ENCODE measurements at places on chromosomes 2 and 18. TPM values are rescaled to one million over a fixed set of nuclear protein-coding genes. Genes with fewer than 3 reads are reported as not detected.

The CDC42EP3 gene
- 101 TPM for total RNA-seq

The SGO2 gene
- 14.3 TPM for total RNA-seq

The HOXD1 gene
- not detected for total RNA-seq

The SKOR2 gene
- total RNA-seq = not detected

The CREG2 gene
- 7.1 TPM for total RNA-seq

The ANKRD30BL gene
- total RNA-seq = not detected

The IMP4 gene
- 213 TPM for total RNA-seq

- DNase-seq = no peak
Observed at GRCh38 chr2:239246723-239247122, 154.1 kb downstream of the HDAC4 start.

DNA sequence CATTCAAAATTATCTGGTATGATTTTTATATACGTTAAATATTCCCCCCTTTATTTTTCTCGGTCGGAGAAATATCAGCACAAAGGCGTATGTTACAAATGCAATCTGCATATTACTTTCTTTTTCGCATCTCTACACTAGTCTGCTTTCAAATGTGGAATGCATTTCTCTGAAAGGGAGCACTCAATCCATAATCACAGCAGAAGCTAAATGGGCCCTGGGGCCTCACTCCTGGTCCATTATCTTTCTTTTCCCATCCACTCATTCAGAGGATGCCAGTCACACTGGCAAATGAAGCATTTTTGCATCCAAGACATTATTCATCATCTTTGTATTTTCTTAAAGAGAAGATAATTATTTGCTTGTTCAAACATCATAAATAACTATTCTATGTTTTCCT lies 295.2 kb upstream of the LRP1B start:
- DNase-seq = no peak

- DNase-seq = no peak
Observed at GRCh38 chr2:235811446-235812184, 317.8 kb downstream of the AGAP1 start.

GRCh38 chr2:187358531-187358930 lies 89.5 kb downstream of the CALCRL start:
- no peak for DNase-seq

- DNase-seq = no peak
Observed at GRCh38 chr18:3260995-3261372, 949 bp upstream of the MYL12B start.

- DNase-seq = no peak
Observed at GRCh38 chr18:29439398-29439797, 1262.5 kb upstream of the CDH2 start.

GRCh38 chr18:55489034-55489986 lies 98.7 kb downstream of the TCF4 start:
- no peak for DNase-seq

DNA sequence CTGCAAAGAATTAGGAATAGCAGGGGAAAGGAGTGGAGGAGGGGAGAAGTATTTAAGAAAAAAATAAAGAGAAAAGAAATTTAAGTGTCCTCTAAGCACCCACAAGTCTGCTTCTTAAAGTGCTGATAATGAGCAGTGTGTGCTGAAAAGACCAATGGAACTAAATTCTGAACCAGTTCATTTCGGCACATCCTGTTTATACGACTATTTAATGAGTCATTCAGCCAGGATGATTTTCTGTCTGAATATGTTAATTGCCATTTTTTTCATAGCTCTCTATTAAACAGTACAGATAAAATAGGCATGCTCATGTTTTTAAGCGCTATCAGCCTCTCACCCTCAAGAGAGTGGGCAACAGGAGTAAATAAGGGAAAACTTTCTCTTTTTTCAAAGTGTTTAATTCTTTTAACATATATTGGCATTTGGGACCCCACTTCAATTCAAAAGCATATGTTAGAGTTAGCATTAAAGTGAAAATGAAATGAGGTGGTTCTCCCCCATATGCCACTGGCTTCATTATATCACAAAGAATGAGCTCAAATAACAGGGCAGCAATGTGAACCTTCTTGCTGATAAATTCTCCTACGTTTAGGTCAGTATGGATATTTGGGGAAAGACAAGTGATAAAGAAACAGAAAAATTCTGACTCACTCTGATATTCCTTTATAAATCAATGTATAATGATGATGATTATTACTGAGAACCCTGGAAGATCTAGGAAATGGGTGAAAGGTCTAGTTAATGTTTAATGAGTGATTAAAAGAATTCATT lies 87.5 kb downstream of the TCF4 start:
- DNase-seq = peak; percentile 80

GRCh38 chr2:204470178-204470620 lies 75.1 kb upstream of the PARD3B start:
- DNase-seq = no peak

DNA sequence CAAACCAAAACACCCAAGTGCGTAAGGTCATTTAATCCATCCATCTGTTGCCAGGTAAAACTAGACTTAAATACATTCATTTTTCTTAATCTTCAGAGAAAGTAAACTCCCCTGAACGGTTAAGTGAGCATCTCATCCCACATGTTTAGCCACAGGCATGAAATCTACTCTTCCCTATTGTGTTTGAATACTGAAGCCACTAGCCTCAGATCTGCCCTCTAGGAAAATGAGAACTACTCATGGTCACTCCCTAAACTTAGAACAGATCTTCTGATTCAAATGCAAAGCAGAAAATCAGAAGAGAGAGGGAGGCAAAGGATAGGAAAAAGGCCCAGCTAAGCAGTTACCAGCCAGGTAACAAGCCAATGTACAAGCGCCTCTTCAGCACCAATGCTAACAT lies 7.1 kb downstream of the TMEM247 start:
- no peak for DNase-seq

DNA sequence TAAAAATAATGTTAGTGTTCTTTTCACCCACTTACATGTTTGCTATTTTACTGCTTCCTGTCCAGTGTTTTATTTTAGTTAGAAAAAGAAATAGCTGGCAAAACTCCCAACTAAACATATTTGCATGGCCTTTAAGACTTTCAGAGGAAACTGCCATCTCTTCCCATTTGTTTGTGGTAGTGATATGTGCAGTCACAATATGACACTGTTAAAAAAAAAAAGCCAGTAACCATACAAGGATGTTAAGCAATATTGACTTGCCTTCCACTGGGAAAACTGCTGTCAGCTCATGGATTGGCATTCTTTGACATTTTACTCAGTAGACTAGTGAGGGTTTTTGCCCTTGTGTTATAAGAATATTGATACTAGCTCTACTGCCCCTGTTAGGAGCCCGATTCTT lies 29.1 kb downstream of the XIRP2 start:
- no peak for DNase-seq

GRCh38 chr2:45390861-45391260 lies 220.2 kb downstream of the SRBD1 start:
- no peak for DNase-seq

DNA sequence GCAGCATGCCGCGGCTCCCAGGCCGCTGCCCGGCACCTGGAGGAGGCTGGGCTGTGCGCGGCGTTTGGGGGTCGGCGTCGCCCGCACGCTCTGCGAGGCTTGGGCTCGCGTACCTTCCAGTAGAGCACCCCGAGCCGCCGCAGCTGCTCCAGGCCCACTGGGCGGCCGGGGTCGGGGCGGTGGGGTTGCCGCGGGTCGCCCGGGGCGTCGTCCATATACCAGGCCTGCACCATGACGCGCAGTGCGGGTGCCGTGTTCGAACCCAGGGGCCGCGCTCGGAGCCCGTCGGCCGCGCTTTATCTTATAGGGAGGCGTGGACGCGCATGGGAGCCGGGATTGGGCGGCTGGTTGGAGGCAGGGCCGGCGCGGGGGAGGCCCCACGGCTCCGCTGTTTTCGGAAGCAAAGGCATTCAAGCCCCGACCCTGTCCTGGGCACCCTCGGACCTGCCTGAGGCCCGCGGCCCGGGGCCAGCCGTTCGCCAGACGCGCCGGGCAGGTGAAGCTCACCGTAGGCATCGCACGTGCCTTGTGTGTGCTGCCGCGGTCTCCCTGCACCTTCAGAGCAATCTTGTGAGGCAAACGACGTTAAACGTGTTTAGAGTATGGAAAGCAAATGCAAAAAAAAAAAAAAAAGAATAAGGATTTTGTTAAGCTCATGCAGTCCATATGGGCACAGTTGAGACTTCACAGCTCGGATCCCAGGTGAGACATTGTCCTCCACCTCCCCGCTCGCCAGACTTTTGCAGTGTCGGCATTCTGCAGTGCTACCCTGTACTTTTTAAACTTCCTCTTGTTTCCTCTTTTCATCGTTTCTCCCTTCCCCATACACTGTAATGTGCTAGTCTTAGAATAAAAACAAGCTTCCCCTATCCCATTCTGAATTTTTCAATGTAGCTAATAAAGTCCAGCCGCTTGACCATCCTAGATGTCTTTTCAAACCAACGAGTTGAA lies at the start of gene ADI1:
Gene ADI1 (minus strand): TSS at position 277 of the 951 bp plus-strand sequence. CDS start 44 bp downstream, at position 233.
- DNase-seq = peak; percentile 86

- DNase-seq = no peak
Observed at GRCh38 chr2:127004893-127005600, 101.9 kb downstream of the BIN1 start.

- no peak for DNase-seq
Observed at GRCh38 chr2:77520641-77521547, 1.3 kb downstream of the LRRTM4 start.

- no peak for DNase-seq
Observed at GRCh38 chr18:35376393-35376741, 770 bp downstream of the ZNF396 start.

DNA sequence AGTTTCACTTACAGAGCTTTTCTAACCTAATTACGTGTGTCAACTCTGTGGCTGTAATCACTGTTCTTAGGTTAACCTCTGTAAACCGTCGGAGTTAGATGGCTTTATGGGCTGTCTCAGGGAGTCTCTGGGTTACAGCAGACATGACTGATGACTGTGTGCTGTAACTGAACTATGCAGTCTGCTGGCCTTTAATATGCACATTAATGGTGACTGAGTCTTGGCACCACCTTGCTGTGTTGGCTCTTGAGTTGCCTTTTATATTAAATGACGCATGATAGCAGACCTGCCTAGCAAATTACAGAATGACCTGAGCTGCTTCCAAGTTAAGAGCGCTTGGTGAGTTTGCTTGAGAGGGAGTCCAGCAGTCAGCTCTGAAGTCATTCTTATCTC lies 90.1 kb downstream of the ACKR3 start:
- DNase-seq = no peak

GRCh38 chr2:88226754-88227153 lies 56.6 kb downstream of the THNSL2 start:
- no peak for DNase-seq

DNA sequence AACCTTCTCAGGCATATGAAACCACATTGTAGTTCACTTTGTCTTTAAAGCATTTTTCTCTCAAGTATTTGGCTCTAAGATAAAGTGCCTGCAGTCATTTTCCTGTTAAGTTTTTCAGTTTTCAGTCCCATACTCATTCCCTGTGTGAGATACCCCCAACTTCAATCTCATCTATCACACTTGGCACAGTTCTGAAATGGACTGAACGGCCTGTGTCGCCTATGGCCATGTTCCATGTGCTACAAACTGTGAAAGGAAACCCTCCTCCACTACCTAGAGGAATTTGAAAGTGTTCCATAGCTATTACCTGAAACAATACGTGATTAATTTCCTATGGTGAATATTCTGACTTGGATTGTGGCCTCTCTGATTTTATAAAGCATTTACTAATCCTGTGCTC lies 319.1 kb downstream of the CTNNA2 start:
- DNase-seq = no peak

DNA sequence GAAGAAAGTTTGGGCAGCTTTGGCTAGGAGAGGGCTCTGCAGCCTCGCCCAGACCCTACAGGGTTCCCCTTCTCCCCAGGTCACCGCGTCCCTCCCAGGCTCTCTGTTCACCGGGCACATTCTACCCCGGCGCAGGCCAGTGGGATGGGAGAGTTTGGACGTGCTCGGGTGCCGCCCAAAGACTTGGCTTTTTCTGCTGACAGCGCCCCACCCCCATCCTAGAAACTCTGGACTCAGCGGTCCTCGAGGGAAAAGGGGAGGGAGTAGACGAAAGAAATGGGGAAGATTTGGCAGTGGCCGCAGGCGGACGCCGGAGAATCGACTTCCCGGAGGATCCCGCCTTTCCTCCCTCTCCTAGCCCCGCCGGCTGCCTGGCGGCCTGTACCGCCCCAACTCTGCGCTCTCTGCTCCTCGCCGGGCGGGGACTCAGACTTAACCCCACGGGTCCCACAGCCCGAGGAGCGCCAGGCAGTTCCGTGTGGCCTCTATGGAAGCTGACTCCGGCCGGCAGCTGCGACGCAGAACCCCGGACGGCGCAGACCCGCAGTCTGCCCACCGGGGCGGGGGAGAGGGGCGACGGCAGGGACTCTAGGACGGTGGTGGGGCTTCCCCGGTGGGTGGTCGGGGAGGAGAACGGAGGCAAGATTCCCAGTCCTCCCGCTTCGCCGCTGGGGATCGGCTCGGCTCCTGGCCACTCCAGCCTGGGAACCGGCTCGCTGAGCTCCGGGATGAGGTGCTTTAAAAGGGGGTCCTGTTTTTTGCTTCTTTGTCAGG lies 863 bp upstream of the SIX2 start:
- DNase-seq = peak; percentile 77

DNA sequence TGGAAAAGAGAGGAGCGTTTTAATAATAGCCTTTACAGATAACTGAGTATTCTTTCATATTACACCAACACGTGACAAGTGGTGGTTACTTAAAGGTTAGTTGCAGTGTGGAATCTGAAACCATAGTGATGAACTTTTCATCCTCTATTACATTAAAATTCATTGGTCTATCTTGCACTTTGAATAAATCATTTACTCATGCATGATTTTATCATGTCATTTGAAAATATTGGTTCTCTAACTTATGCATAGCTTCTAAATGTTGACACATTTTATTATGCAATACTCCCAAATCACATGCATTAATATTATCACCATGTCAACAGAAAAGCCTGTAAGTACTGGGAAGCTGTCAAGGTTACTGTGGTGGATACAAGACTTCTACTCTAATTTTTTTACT lies 1432.2 kb downstream of the LRP1B start:
- no peak for DNase-seq

DNA sequence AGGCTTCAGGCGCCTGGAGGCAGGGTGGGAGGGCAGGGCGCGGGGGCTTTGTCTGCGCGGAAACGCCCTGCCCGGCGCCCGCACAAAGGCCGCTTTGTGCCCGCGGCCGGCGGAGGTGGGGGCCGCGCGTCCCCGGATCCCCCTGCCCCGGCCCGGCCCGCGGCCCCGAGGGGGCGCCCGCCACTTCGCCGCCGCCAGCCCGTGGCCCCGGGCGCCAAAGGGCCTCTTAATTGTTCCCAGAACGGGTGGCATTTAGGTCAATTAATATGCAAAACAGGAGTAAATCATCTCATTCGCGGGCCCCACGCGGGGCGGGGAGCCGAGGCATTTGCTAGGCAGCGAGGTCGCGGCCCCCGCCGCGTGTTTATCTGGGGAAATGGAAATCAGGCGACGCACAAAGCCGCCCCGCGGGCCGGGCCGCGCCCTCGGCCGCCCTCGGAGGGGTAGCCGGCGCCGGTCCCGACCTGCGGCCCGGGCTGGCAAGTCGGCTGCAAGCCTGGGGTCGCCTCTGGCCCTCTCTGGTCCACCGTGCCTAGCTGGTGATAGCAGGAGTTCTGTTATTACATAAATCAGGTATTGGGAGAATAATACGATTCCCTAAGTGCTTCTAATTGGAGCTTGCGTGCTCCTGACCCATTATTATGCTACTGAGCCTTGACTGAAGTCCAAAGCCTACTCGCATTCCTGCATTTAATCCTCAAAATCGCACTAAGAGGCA lies 148.2 kb upstream of the GLI2 start:
- no peak for DNase-seq
